ENCODE measurements at places on chromosomes 5 and 9. TPM values are rescaled to one million over a fixed set of nuclear protein-coding genes. Genes with fewer than 3 reads are reported as not detected.
A peak's percentile ranks its signal among the peaks of the same experiment; 100 is the strongest.

DNA sequence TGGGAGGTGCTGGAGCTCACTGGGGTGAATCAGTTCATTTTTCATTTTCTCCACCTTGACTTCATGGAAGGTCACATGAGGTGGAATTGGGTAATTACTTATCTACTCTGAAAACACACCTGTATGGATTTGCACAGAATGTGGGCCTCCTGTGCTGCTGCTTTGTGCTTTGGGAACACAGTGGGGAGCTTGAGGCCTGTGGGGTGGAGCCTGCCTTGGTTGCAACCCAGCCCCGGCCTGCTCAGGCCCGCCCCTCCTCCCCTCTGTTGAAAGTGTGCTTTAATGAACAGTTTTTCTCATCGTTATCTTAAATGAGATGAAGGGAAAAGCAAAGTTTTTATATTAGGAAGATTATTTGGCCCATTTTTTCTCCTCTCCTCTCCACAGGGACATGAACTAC is 28.5 kb upstream of the DMRT3 start:
- no peak for DNase-seq
- H3K4me3 ChIP-seq, result no peak overlapping the region
- H3K27ac ChIP-seq, result no peak overlapping the region
- no peaks in the 10 kb centered on the region for H3K27me3 ChIP-seq

DNA sequence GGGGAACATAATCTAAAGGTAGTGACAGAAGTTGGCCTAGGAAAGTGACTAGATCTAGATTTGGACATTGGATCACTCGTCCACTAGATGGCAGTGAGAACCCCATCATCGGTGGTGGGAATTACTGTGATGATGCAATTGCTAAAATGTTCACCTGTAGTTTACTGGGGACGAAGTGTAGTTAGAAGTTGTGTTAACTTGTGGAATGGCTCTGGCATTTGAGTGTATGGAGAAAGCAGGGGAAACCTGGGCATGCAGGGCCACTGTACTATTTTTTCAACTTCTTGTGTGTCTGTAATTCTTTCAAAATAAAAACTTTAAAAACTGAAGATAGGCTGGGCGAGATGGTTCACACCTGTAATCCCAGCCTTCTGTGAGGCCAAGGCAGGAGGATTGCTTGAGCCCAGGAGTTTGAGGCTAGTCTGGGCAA is 75.5 kb downstream of the PHAX start:
- no peak overlapping the region for H3K27ac ChIP-seq
- no peak overlapping the region for H3K4me3 ChIP-seq
- no peaks in the 10 kb centered on the region for H3K36me3 ChIP-seq
- H3K27me3 ChIP-seq, result no peaks in the 10 kb centered on the region

DNA sequence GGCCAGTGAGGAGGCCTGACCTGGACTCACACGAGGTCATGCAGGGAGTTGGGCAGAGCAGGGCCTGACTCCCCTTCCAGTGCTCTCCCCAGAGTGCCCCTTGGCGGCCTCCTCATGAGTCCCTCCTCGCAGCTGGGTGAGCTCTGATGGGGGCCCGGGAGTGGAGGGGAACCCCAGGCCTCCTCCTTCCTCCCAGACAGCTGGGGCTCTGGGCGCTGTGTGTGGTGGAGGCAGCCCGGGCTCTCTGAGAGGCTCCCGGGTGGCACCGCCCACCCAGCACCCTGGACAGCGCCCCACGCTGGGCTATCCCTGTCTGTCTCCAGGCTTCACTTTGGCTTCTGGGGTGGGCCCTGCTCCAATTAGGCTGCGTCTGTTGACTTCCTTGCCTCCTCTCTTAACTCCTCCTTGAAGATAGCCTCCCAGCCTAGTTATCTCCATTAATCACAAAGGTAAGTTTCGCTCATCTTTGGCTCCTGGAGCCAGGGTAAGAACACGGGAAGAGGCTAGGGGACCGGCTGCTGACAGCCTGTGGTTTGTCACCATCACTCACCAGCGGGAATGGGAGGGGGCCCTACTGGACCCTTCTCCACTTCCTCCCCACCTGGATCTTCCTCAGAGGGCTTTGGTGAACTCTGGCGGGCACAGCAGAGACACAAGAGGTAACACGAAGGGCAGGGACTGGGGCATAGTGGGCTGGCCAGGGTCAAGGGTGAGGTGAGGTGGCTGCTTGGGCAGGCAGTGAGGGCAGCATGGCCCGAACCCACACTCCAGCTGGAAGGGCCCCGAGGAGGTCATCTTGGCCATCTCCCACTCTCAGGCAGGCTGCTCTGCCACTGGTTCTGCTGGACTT is 13.1 kb downstream of the PSD2 start:
- no peak overlapping the region for H3K4me3 ChIP-seq
- no peaks in the 10 kb centered on the region for H3K36me3 ChIP-seq
- no peaks in the 10 kb centered on the region for H3K27me3 ChIP-seq
- H3K4me1 ChIP-seq, result no peaks in the 10 kb centered on the region

- no peak overlapping the region for H3K4me3 ChIP-seq
- DNase-seq, result no peak
- no peaks in the 10 kb centered on the region for H3K27me3 ChIP-seq
- H3K27ac ChIP-seq, result no peak overlapping the region
- H3K4me1 ChIP-seq, result no peaks in the 10 kb centered on the region
Measured at GRCh38 chr9:17065062-17065461, 69.8 kb upstream of the CNTLN start.

DNA sequence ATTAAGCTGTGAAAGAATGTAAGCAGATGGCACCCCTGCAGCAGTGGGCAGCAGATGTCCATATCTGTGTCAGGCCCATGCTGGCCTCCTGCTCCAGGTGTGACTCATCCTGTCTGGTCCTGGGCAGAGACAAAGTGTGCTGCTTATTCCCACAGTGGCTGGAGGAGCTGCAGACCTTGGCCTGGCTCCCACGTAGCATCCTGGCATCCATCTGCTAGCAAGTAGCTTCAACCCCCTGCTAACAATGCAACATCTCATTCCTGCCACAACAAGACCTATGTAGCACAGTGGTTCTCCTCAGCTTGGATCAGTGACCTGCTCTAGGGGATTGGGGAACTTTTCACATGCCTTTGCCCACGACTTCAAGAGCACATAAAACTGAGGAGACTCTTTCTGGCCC is 126.4 kb upstream of the SLC12A2 start:
- H3K36me3 ChIP-seq, result no peaks in the 10 kb centered on the region
- no peak overlapping the region for H3K27ac ChIP-seq
- DNase-seq, result no peak
- H3K4me1 ChIP-seq, result no peaks in the 10 kb centered on the region

DNA sequence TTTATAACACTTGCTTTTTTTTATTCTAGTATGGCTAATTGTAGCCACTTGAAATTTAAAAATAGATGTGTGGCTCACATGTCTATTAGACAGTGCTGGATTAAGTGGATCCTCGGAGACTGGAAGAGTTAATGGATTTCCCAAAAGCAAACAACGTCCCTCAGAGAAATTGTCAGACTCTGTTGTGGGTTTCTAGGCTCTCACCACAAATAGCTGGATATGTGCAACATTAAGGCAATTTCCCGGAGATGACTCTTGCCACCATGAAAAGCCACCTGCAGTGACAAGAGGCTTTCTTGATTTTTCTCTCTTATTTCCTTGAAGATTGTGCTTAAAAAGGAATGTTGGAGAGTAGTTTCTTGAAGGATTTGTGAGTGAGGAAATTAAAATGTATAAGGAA is 43.2 kb downstream of the TMEM167A start:
- no peak overlapping the region for H3K4me3 ChIP-seq
- no peak overlapping the region for H3K27ac ChIP-seq
- no peaks in the 10 kb centered on the region for H3K4me1 ChIP-seq
- no peaks in the 10 kb centered on the region for H3K27me3 ChIP-seq
- H3K36me3 ChIP-seq, result no peaks in the 10 kb centered on the region
- no peak for DNase-seq

- H3K27ac ChIP-seq, result no peak overlapping the region
- no peak for DNase-seq
- peaks cover 41% of the 10 kb centered on the region for H3K36me3 ChIP-seq
- H3K4me3 ChIP-seq, result no peak overlapping the region
- no peaks in the 10 kb centered on the region for H3K27me3 ChIP-seq
Measured at GRCh38 chr5:110757118-110757729, 18.4 kb downstream of the SLC25A46 start.

DNA sequence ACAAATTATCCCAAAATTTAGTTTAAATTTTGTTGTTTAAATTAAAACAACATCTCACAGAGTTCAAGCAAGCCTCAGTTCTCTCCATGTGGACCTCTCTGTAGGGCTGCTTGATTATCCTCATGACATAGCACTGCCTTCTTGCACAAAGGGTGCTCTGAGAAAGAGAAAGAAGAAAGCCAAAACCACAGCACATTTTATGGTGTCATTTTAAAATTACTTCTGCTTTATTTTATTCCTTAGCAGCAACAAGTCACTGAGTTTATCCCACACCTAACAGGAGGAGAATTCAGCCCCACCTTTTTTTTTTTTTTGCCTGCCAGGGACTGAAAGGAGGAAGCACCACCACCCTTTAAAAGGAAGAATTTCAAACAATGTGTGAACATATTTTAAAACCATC is 12.8 kb upstream of the KCNV2 start:
- H3K27me3 ChIP-seq, result no peaks in the 10 kb centered on the region
- no peak overlapping the region for H3K4me3 ChIP-seq
- H3K36me3 ChIP-seq, result no peaks in the 10 kb centered on the region
- no peak for DNase-seq
- H3K4me1 ChIP-seq, result no peaks in the 10 kb centered on the region
- H3K27ac ChIP-seq, result no peak overlapping the region

GRCh38 chr5:6705088-6705487 is 8.1 kb upstream of the TENT4A start:
- peaks cover 14% of the 10 kb centered on the region for H3K4me1 ChIP-seq
- H3K27ac ChIP-seq, result peak overlapping the region; percentile 89
- H3K36me3 ChIP-seq, result no peaks in the 10 kb centered on the region
- no peak for DNase-seq
- no peaks in the 10 kb centered on the region for H3K27me3 ChIP-seq

GRCh38 chr5:71988808-71989207 is 118.5 kb upstream of the MAP1B start:
- no peak overlapping the region for H3K27ac ChIP-seq
- no peak for DNase-seq
- no peaks in the 10 kb centered on the region for H3K27me3 ChIP-seq
- no peaks in the 10 kb centered on the region for H3K36me3 ChIP-seq
- H3K4me3 ChIP-seq, result no peak overlapping the region
- H3K4me1 ChIP-seq, result no peaks in the 10 kb centered on the region

DNA sequence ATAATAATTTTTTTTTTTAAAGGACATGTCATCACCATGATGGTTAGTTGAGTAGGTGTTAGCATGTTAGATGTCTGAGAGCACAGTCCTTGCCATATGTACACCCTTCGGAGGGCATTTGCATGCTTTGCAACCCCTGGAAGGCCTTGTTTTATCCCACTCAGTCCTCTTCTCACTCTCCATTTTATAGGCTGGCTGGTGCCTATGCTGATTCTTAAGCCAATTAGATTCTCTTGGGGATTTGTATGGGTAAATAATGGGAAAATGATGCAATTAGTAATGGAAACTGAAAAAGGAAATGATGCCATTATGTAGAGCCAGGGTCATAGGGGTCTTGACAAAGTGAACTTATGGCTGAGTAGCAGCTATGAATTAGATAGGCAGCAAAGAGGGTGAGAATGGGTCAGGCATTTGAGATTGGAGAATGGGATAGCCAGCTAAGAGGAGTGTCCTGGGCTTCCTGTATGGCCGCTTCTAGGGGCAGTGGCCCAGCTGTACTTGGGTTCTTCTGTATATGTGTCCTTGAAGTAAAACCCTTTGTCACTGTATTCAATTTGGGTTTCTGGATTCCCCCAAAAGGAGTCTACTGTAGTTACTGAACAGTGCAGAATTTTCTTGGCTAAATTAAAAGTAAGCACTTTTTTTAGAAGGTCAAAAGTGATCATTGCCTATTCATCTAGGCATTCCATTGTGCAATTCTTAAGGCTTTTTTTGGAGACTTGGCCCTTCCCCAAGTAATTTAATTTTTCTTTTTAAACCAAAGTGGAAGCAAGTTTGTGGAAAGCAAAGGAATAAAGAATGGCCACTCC is 31.6 kb downstream of the LRRTM2 start:
- H3K4me3 ChIP-seq, result no peak overlapping the region
- DNase-seq, result no peak
- H3K36me3 ChIP-seq, result no peaks in the 10 kb centered on the region
- H3K27me3 ChIP-seq, result no peaks in the 10 kb centered on the region

- H3K4me1 ChIP-seq, result no peaks in the 10 kb centered on the region
- no peak overlapping the region for H3K27ac ChIP-seq
- DNase-seq, result no peak
- H3K27me3 ChIP-seq, result no peaks in the 10 kb centered on the region
- no peak overlapping the region for H3K4me3 ChIP-seq
- no peaks in the 10 kb centered on the region for H3K36me3 ChIP-seq
Measured at GRCh38 chr5:17816944-17817343, 182.7 kb downstream of the TAF11L14 start.

GRCh38 chr9:95073042-95073607 is 244.4 kb downstream of the FANCC start:
- peak overlapping the region; percentile 95 for H3K27ac ChIP-seq
- H3K4me3 ChIP-seq, result peak overlapping the region; percentile 33
- no peaks in the 10 kb centered on the region for H3K27me3 ChIP-seq
- peak; percentile 64 for DNase-seq

GRCh38 chr9:101706997-101707396 is 31.4 kb downstream of the GRIN3A start:
- no peaks in the 10 kb centered on the region for H3K4me1 ChIP-seq
- no peaks in the 10 kb centered on the region for H3K27me3 ChIP-seq
- no peak overlapping the region for H3K4me3 ChIP-seq
- no peak overlapping the region for H3K27ac ChIP-seq
- DNase-seq, result no peak

- no peak for DNase-seq
- H3K4me1 ChIP-seq, result no peaks in the 10 kb centered on the region
- H3K27ac ChIP-seq, result no peak overlapping the region
- H3K36me3 ChIP-seq, result no peaks in the 10 kb centered on the region
- H3K27me3 ChIP-seq, result no peaks in the 10 kb centered on the region
Measured at GRCh38 chr5:175168882-175169507, 275.0 kb downstream of the DRD1 start.

DNA sequence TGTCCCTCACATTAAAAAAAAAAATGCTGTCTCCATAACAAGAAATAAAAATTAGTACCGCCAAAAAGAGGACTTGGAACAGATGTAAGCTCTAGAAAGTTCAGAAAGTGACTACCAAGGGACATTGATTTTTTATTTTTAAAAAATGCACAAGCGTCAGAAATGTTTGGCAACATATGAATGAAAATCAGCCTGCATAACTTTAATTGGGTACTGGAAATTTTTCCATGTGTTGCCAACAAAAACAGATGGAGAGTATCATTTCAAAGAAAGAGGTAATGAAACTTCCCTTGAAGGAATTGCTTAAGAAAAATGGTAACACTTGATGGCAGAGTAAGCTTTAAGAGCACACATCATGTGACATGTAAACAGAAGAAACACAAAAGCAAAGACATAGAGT is 47.2 kb downstream of the OR2K2 start:
- H3K4me3 ChIP-seq, result no peak overlapping the region
- no peak overlapping the region for H3K27ac ChIP-seq
- DNase-seq, result no peak
- H3K27me3 ChIP-seq, result no peaks in the 10 kb centered on the region
- H3K36me3 ChIP-seq, result no peaks in the 10 kb centered on the region

The ANKRD18B gene
- not detected for total RNA-seq

The ZNF366 gene
- 7.9 TPM for total RNA-seq

The GCNT4 gene
- total RNA-seq, result 0.43 TPM

The SLC22A4 gene
- total RNA-seq, result 18.1 TPM

The HMGCR gene
- total RNA-seq, result 4.9 TPM

The ENHO gene
- not detected for total RNA-seq

The ANXA6 gene
- total RNA-seq, result 334 TPM

The HNRNPH1 gene
- total RNA-seq, result 206 TPM

The PKN3 gene
- 28.8 TPM for total RNA-seq

The STING1 gene
- total RNA-seq, result 179 TPM

The FAM78A gene
- 6.2 TPM for total RNA-seq

The SCGB3A2 gene
- not detected for total RNA-seq

The AFF4 gene
- total RNA-seq, result 63.0 TPM

Measured in ascending aorta (tissue), 2 donors.